Activated CD4-positive, alpha-beta T cell treated with anti-CD3 and anti-CD28 coated beads, Interleukin-2, amount 10 ng/mL, durations not matched to agents 7 days and 5 days (primary cell): ENCODE measurements at places on chromosomes 12 and 14. TPM values are rescaled to one million over a fixed set of nuclear protein-coding genes. Genes with fewer than 3 reads are reported as not detected.
A peak's percentile ranks its signal among the peaks of the same experiment; 100 is the strongest.

Gene RPL10L
- total RNA-seq, result not detected

- no peak for DNase-seq
Measured at GRCh38 chr12:116564080-116564479, 4.9 kb downstream of the MAP1LC3B2 start.

- no peak for DNase-seq
Measured at GRCh38 chr12:87807086-87807485, 222.1 kb downstream of the C12orf50 start.

GRCh38 chr12:115426732-115427131 is 742.8 kb upstream of the TBX3 start:
- no peak for DNase-seq

GRCh38 chr12:29742646-29743045 is 41.1 kb downstream of the TMTC1 start:
- DNase-seq, result no peak

DNA sequence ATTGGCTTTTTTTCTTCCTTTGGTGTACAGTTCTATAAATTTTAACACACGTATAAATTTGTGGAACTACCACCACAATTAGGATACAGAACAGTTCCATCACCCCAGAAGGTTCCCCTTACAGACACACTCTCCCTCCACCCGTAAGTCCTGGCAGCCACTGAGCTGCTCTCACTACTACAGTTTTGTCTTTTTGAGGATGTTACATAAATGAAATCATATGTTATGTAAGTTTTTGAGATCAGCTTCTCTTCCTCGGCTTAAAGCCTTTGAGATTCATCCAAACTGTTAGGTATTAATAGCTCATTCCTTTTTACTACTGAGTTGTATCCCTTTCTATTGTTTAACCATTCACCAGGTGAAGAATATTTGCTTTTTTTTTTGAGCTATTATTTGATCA is 74.3 kb upstream of the SLC24A4 start:
- no peak for DNase-seq

DNA sequence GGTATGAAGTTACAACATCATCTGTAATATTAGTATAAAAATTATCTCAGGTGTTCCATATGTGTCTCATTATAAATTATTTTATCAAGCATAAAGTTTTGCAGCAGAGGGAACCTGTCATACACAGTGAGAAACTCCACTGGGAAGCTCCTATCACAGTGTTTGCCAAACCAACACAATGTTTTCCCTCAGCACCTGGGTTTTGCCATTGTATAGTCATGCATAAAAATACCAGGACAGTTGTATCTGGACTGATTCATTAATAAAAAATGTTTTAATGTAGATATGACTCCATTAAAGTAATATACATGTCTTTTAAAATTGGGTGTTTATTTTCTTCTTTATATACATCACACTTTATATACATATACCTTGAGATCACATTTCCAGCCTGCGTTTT is 56.6 kb downstream of the METTL25 start:
- DNase-seq, result no peak

GRCh38 chr12:71008616-71009015 is 88.1 kb upstream of the PTPRR start:
- DNase-seq, result no peak

- DNase-seq, result no peak
Measured at GRCh38 chr12:54020591-54021405, 7.4 kb upstream of the HOXC6 start.

GRCh38 chr14:77305696-77306095 is 15.0 kb downstream of the POMT2 start:
- DNase-seq, result no peak

GRCh38 chr12:65881348-65881961 is 57.2 kb downstream of the HMGA2 start:
- DNase-seq, result no peak

GRCh38 chr12:111160350-111161241 is 208.3 kb downstream of the PHETA1 start:
- DNase-seq, result no peak

DNA sequence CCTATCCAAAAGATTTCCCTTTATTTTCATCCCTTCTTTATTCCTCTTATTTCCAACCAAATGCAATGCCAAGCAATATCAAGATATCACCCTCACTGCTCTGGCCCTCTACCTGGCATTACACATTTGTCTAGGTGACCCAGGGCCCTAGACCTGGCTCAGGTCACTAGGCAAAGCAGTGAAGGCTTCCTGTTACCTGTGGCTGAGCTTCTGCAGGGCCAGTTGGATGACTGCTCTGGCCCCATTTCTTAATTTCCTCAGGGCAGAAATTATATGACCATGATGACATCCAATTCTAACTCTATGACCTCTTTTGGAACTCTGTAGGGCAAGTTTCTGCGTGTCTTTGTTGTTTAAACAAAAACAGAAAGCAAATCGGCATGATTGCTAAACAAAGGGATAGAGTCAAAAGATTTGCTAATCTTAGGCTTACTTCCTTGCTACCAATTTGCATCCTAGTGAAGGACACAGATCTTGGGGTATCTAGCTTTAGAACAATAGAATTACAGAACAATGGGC is 7.4 kb upstream of the CCDC198 start:
- no peak for DNase-seq

- DNase-seq, result peak; percentile 28
Measured at GRCh38 chr14:89444044-89444443, 27.0 kb upstream of the FOXN3 start.

- DNase-seq, result no peak
Measured at GRCh38 chr12:18476861-18477260, 215.5 kb downstream of the PIK3C2G start.

DNA sequence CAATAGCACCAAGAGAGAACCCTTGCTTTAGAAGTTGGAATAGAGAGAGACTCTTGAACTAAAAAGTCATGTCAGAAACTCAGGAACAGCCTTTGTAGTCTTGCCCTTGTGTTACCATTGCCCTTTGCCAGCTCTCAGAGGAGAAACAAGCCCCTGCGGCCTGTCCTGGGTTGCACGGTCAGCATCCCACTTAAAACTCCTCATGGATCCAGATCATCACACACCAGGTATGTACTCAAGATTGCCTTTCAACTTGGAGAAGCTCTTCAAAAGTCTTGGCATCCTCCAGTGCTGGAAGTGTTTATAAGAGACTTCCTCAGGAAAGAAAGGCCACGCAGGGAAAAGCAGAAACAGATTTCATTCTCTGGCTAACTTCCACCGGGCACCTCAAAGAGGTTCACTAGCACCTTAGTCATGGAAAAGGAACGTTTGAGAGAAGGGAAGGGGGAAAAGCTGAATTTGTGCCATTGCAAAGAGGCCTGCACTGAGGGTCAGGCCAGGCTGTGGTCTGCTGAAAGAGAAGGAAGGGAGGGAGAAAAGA is 594.2 kb downstream of the MED13L start:
- no peak for DNase-seq
